ENCODE measurements at places on chromosomes 3 and 15.
A peak's percentile ranks its signal among the peaks of the same experiment; 100 is the strongest.

DNA sequence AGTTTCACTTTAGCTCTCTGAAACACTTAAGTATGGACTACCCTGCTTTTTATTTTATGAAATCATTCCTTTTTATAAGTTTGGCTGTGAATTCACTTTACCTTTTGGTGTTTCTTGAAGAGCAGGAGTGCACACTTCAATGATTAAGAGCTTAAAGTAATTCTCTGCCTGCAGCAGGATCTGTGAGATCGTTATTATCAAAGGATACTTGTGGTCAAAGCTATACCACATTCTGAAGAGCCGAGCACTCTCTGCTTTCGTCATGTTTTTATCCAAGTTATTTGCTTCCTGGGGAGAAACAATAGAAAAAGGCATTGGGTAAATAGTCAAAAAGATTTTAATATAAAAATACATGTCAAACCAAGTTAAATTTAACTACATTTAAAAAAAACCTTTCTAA lies 243.7 kb downstream of the CHST2 start:
- no peak for DNase-seq

GRCh38 chr15:52437646-52438045 lies 91.0 kb downstream of the MYO5A start:
- no peak for DNase-seq

- DNase-seq, result peak; percentile 15
These were observed 34.8 kb upstream of the CD47 start for GRCh38 chr3:108125550-108126071.

GRCh38 chr3:42847731-42848130 lies 27.9 kb downstream of the CYP8B1 start:
- DNase-seq, result no peak

- no peak for DNase-seq
These were observed 23.3 kb downstream of the ST3GAL6 start for GRCh38 chr3:98786364-98787006.

- DNase-seq, result no peak
These were observed 59.1 kb upstream of the TOP2B start for GRCh38 chr3:25723802-25724201.

- DNase-seq, result no peak
These were observed 236.3 kb downstream of the NFKBIZ start for GRCh38 chr3:102085431-102086176.

GRCh38 chr3:5245927-5246326 lies 58.4 kb downstream of the EDEM1 start:
- no peak for DNase-seq

DNA sequence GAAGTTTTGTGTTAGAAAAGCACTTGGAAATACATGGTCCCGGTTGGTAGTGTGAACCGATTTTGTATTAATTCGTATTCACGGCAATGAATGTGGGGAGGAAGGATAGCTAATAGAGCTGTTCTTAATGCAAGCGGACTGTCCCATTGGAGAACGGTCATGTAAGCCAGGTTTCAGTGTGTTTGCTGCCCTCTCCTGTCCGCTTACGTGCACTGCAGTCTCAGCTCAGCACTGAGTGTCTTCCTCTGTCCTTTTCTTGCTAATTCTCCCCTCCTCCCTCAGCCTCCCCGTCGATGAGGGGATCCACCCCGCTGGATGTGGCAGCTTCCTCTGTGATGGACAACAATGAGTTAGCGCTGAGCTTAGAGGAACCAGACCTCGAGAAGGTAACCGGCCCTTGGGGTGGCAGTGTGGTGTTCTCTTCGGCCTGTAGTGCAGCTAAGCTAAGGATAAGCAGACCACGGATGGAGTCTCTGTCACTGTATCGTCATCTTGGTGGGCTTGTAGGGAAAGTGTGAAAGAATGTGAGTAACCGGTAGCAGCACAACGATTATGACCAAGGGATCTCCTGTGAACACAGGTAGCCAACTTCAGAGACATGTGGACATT lies 267.5 kb upstream of the CHRM5 start:
- DNase-seq, result peak; percentile 26

GRCh38 chr15:40838756-40839155 lies 5.1 kb upstream of the SPINT1 start:
- no peak for DNase-seq

GRCh38 chr15:55197719-55198118 lies 978 bp upstream of the RSL24D1 start:
- no peak for DNase-seq

GRCh38 chr3:43765521-43765971 lies 74.8 kb downstream of the ABHD5 start:
- no peak for DNase-seq

- no peak for DNase-seq
These were observed 338.6 kb upstream of the TPRG1 start for GRCh38 chr3:188832961-188833721.

Data from activated T-helper 1 cell treated with anti-CD3 and anti-CD28 coated beads, Interleukin-2, amount 50 U/mL, for 16 hours (primary cell).